ENCODE measurements at places on chromosomes 11 and 22.

DNA sequence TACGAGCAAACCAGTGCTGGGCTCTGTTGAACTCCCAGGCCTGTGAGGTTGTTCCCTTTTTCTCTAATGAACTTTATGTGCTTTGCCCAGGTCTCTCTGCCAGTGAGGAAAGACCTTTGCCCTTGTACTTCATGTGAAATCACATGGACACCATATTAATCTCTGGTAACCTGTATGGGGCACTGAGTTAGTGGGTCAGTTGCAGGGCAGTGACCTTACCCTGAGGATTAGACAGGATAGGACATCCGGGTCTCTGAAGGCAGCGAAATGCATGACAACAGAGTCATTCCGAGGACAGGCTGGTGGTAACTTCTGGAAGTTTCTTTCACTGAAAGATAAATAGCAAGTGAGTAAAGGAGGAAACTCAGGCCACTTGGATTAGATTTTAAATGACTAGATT, 93.7 kb downstream of the ZBTB16 start:
- no peak for DNase-seq

GRCh38 chr11:4118107-4118506, 23.5 kb downstream of the RRM1 start:
- DNase-seq = no peak

DNA sequence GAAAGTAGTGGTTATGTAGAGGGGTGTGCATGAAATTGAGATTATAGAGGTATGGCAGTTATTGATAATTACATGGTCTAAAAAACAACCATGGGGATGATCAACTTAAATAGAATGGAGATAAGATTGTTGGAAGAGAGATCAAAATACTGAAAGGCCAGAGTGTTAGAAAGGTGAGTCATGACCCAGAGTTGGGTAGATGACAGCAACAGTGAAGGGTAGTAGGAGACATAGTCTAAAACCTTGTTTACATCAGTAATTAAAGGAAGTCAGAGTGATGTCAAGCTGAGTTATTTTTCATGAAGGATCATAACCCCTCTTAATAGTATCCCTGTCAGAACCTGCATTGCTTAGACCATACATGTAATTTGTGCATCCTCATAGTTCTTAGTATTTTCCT, 110.9 kb downstream of the ELP4 start:
- no peak for DNase-seq

- DNase-seq = no peak
Observed at GRCh38 chr22:24410110-24410856, 17.1 kb upstream of the ADORA2A start.

GRCh38 chr11:4436411-4436810, 12.7 kb upstream of the OR52K2 start:
- no peak for DNase-seq

DNA sequence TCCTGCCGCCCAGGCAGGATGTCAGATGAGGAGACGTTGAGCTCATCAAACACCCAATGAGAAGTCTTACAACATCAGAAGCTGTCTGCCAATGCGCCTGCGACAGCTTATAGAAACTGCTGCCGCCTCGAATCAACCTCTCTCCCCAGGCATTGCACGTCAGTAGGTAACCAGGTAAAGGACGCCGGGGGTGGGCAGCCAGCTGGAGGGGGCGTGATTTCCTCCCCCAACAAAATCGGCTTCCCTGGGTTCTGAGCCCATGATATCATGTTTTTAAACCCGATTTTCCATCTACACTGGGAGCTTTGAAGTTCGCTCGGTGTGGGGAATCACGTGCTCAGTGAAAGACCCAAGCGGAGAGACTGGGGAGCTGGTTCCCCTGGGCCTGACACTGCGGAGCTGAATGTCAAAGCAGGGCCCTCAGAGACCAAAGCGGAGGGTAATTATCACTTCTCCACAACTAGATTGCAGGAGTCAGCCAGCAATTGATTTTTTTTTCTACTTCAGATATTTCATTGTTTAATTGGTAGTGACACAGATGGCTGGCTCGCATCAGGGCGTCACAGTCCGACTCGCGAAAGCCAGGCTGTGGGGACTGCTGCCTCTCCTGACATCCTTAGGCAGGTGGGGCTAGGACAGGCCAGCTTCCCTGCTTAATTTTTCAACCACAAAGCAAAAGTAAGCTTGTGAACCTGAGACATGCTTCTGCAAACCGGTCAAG, 15.4 kb downstream of the FAM83F start:
- no peak for DNase-seq

GRCh38 chr11:26904801-26905200, 89.1 kb upstream of the FIBIN start:
- DNase-seq = no peak

DNA sequence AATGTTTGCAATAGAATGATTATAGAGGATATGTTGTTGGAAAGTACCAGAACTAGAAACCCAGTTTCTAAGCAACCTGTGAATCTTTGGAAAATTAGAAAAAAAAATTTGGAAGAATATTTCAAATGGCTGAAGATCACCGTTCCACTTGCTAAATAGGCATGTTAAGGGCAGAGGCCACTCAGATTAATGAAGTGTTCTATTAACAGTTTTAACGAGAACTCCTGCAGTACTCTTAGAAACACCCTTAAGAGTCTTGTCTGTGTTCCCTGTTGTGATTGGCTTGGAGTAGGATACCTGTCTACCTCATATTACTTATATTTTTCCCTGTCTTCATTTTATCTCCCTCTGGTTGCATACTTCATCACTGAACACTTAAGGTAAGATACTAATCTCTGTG, 4.6 kb downstream of the C11orf54 start:
- no peak for DNase-seq

DNA sequence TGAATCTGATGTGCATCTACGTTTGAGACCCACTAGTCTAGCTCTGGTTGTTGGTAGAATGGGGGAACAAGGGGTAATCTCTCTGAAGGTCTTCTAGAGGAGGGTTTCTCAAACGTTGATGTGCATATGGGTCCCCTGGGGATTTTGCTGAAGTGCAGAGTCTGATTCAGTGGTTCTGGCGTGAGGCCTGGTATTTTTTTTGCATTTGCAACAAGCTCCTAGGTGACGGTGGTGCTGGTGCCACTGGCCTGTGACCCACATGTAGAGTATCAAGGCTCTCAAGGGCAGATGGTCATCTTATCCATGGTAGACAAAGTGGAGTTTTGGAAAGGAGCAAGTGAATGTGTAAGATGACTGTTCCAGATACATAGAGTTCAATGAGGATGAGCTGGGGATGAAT, 97.1 kb downstream of the CEP164 start:
- no peak for DNase-seq

DNA sequence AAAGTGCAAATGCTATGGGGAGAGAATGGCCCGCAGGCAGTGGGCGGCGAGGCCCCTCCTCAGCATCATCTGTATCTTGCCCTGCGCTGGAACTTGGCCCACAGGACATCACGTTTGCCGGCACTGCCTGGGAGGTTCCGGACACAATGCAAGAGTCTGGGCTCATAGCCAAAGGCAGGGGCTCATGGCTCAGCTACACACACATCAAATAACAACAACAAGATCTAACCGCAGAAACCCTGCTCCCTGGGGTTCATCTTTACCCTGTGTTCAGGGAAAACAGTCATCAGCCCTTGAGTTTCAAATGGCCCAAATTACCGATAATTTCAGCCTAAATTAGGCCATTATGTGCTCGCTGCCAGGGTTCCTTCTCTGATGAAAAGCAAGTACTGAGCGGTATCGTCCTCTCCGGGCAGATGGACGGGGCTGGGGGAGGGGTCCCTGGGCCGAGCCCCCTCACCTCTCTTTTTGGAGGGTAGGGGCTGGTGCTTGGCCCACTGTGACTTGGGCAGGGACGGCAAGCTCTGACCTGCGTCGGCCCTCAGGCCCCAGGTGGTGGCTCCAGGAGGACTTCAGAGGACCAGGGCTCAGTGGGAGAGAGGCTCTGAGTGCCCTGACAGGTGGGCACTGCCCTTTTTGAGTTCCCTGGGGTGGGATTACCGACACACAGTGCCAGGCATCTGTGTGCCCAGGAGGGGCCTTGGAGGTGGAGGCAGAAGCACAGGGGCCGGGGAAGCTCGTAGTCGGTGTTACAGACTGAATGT, 25.0 kb upstream of the GAL start:
- no peak for DNase-seq

DNA sequence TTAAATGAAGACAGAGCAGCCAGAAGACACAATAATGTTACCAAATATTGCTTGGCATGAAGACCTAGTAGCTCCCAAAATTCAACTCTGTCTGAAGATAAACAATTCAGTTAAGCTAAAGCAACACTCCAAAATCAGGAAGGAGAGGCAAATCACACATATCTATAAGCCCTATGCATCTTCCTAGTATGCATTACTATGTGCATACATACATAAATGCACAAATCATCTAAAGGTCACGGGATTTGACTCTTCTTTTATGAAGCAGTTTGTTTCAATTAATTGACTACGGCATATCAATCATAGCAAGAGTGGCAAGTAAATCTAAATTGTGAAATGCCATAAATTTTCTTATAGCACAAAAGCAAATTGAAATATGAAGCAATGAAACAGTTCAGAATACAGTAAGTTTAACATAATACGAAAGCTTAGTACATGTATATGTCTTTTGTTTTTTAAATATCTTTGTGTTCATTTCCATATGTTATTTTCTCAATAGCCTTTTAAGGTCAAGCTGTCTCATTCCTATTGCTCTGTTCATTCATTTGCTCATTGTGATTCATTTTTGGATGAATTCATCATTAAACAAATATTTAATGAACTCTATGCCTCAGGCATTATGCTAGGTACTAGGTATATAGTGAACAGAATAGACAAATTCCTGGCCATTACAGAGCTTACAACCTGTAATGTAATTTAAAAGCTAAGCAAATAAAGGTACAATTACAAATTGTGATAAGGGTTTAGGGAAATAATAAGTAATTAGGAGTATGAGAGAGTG, 540.5 kb downstream of the DLG2 start:
- no peak for DNase-seq

DNA sequence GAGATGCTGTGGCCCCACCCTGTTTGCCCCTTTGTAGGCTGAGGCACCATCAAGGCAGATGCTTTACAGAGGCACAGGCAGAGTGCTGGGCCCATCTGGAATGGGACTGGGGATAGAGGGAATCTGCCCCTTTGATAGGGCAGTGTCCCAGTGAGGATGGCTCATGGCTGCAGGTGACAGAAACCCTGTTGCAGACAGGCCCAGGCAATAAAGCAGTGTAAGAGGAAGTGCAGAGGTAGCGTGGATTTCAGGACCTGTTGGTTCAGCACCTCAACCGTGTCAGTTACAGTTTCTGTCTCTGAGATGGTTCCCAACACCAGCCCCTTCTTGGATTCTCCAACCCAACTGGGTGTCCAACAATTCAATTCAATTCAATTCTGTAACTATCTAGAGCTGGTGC, 25.1 kb downstream of the PRDM11 start:
- no peak for DNase-seq

GRCh38 chr11:76729214-76729613, 53.9 kb upstream of the TSKU start:
- DNase-seq = no peak

GRCh38 chr22:48431536-48432315, 1395.9 kb downstream of the BRD1 start:
- DNase-seq = no peak

DNA sequence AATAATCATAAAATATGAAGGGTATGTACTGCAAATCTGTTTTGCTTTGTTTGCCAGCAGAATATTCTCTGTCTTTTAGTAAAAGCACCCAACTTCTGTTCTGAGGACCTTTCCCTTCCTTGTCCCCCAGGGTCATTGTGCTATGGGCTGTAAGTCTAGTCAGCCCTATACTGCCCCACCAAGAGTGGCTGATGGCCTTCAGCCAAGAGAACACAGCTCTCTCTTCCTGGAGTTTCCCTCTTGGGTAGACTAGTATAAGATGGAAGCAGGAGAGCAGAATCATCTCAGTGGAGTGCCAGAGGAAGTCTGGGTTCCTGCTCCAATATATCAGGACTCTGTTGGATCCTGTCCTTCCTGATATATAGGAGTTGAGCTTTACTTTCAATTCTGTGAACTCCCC, 29.0 kb downstream of the MMP13 start:
- no peak for DNase-seq

GRCh38 chr11:69037074-69037473, 11.7 kb upstream of the TPCN2 start:
- DNase-seq = no peak

DNA sequence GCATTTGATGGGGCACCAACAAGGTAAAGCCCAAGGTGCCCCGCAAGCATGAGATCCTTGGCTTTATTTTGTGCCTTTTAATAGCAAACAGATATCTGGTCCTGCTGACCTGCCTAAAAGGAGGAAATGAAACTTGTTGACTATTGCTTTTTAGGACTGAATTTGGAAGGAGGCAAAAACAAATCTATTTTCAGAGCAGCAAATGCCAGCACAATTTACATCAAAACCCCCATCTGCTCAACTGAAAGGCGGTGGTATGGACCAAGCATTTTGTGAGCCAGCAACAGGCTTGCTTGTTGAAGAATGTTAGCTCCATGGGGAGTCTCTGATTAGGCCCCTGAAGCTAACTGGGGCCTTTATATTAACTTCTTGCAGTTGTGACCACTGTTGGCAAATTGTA, 192.6 kb upstream of the E2F8 start:
- DNase-seq = no peak

- DNase-seq = no peak
Observed at GRCh38 chr22:40997520-40997919, 46.3 kb downstream of the RBX1 start.

- no peak for DNase-seq
Observed at GRCh38 chr11:97231231-97231630, 841.4 kb downstream of the JRKL start.

DNA sequence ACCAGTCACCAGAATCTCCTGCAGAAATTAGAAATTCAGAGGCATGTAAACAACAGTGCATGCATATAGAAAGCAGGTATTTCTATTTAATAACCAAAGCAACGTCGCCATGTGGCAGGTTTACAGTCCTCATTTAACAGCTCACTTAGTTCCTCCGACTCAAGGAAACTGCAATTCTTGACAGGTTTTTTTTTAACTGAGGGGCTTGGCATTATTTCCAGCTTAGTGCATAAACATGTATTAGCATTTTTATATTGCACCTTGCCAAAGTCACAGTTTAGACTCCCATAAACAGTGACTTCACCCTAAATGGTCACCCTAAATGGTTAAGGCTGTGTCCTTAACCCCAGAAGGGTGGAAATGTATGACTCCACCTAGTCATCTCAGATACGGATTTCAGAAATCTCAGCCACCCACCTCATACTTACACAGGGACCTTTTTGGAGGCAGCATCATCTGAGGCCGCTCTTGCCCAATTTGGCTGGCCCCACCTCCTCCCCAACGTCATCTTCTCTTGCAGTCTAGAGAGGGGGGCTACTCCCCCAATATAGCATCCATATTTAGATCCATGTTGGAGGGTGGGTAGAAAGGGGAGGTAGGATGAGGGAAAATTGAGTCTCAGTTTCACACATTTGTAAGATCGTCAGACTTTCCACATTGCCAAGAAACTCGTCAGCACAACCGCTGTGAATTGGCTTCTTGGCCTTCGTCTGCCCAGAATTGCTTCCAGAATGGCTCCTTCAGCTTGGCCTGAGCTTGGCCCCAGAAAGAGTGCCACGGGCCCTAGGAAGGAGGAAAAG, 31.8 kb upstream of the SLC35C1 start:
- DNase-seq = no peak

GRCh38 chr11:83659466-83659865, 373.3 kb upstream of the CCDC90B start:
- no peak for DNase-seq
